ENCODE measurements at places on chromosomes 2 and 18.
A peak's percentile ranks its signal among the peaks of the same experiment; 100 is the strongest.

DNA sequence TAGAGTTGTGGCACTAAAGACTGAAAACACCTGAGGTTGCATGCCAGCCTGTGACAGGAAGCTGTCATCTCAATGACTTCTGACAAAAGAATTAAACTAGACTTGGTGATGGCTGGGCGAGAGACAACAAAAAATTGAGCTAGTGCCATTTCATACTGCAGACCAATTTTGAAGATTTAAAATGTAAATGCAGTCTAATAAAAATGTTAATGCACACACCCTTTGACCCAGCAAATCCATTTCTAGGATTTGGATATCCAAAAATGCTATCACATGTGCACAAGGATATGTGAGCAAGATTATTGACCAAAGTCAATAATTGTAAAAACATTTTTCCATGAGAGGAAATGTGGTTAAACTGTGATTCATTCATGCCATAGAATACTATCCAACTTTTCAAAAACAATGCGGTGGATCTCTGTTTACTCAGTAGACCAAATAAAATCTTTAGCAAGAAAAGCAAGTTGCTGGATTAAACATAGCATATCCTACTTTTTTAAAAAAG, 5.6 kb downstream of the FBXO36 start:
- no peak for DNase-seq

DNA sequence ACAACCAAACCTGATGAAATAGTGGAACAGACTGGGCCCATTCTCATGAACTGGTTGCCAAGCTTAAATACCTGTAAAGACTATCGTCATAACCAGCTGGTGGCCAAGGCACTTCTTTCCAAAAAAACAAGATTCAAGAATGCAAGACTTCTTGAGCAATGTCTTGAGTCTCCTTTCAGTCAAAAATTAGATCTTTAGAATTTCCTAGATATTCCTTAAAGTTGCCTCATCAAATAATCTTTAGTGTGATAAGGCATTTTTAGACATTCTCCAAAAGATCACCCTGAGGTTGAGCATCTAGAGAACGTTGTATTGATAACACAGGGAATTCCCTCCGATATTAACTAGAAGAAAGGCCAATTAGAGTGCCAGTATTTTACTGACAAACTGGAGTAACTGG, 236.4 kb upstream of the MEX3C start:
- DNase-seq, result no peak

GRCh38 chr18:22796113-22796512, 137.0 kb upstream of the RBBP8 start:
- no peak for DNase-seq

GRCh38 chr2:38371235-38371634, 5.8 kb downstream of the ATL2 start:
- no peak for DNase-seq

GRCh38 chr2:214504599-214505376, 93.9 kb downstream of the VWC2L start:
- DNase-seq, result no peak

DNA sequence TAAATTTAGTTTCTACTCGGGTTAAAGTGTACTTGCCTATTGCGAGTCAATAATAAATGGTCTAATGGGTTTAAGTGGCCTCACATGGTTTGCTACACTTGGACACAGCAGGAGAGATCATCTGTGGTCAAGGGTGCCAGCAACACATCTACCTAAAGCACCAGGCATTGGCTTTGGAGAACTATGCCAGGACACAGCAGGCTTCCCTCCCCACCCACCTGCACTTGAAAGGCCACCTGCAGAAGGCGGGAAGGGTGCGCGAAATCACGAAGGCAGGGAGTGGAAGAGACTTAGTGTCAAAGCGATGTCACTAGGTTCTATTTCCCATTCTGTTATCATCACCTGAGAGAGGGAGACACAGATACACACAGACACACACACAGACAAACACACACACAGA, 44.5 kb downstream of the MYT1L start:
- DNase-seq, result no peak

- peak; percentile 12 for DNase-seq
Measured at GRCh38 chr18:50662177-50662576, 102.3 kb downstream of the MAPK4 start.

DNA sequence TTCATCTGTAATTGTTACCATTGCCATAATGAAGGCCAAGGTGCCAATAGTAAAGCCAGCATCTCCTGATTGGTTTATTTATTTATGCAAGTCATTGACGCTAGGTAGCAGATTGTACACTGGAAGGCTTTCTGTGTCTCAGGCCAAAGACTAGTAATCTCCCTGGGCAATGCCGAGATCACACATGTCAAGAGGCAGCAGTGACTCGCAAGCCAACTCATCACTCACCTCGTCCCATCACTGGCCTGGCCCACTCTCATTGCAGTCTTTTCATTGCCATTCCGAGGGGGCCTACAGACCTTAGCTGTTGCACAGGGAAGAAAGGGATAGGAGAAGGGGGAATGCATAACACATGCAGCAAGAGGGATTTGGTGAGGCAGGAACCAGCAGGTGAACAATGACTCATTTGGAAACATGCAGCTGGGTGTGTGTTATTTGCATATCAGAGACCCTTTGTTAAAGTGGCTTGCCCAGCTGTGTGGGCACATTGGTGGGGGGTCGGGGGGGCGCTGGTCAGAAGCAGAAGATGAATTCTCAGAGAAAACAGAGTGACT, 448.7 kb upstream of the HNRNPA3 start:
- no peak for DNase-seq

- DNase-seq, result no peak
Measured at GRCh38 chr18:75156139-75156750, 52.7 kb downstream of the PTGR3 start.

GRCh38 chr2:200330351-200331060, 24.0 kb downstream of the SPATS2L start:
- DNase-seq, result no peak

DNA sequence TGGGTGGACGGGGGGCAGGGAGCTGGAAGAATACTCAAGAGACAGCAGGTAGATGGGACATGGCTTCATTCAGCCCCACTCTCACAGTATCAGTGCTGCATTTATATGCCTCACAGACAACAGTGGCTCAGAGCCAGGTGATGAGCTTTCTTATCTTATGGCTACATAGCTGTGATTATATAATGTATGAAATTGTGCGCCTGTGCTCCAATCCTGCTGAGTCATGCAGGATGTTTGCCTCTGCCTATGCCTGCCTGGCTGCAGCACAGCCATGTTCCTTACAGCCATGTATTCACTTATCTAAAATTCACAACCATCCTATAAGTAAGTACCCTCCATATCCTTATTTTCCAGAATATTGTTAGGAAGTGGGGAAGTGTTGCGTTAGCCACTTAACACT, 37.7 kb upstream of the RNF103 start:
- DNase-seq, result no peak
